ENCODE measurements at places on chromosomes 1 and 21. TPM values are rescaled to one million over a fixed set of nuclear protein-coding genes. Genes with fewer than 3 reads are reported as not detected.

The TENT5C gene
- total RNA-seq, result 0.45 TPM

- DNase-seq, result peak; percentile 61
These were observed 163.2 kb downstream of the ZBTB18 start for GRCh38 chr1:244214009-244214967.

DNA sequence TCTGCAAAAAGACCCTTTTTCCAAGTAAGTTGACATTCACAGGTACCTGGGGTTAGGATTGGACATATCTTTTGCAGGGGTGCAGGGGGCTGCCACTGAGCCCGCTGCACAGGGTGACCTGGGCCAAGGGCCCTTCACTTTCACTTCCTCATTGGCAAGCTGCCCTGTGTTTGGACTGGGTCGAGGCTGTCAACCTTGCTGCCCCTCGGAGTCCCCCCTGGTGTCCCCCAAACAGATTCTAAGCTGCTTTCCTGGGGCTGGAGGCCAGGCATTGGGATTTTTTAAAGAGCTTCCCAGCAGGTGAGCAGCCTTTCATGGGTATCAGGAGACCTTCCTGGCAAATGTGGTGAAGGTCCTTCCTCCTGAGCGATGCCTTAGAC is 7.9 kb upstream of the UMODL1 start:
- DNase-seq, result no peak

DNA sequence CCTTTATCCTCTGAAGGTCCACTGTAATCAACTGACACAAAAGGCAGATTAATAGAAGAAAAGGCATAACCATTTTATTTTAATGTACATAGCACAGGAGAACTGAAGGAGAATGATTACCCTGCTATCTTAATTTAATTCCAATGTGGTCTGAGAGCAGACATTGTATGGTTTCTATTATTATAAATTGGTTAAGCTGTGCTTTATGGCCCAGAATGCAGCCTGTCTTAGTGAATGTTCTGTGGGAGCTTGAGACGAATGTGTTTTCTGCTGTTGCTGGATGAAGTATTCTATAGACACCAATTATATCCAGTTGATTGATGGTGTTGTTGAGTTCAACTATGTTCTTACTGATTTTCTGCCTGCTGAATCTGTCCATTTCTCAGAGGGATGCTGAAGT is 25.0 kb upstream of the SLC2A1 start:
- DNase-seq, result no peak

GRCh38 chr1:100730130-100730529 is 10.6 kb downstream of the VCAM1 start:
- DNase-seq, result no peak

- DNase-seq, result no peak
These were observed 70.9 kb upstream of the PLPPR4 start for GRCh38 chr1:99193431-99193830.

- DNase-seq, result no peak
These were observed 106.5 kb downstream of the PLPP3 start for GRCh38 chr1:56472860-56473259.

- no peak for DNase-seq
These were observed 132.5 kb upstream of the KAZN start for GRCh38 chr1:14466006-14466405.

DNA sequence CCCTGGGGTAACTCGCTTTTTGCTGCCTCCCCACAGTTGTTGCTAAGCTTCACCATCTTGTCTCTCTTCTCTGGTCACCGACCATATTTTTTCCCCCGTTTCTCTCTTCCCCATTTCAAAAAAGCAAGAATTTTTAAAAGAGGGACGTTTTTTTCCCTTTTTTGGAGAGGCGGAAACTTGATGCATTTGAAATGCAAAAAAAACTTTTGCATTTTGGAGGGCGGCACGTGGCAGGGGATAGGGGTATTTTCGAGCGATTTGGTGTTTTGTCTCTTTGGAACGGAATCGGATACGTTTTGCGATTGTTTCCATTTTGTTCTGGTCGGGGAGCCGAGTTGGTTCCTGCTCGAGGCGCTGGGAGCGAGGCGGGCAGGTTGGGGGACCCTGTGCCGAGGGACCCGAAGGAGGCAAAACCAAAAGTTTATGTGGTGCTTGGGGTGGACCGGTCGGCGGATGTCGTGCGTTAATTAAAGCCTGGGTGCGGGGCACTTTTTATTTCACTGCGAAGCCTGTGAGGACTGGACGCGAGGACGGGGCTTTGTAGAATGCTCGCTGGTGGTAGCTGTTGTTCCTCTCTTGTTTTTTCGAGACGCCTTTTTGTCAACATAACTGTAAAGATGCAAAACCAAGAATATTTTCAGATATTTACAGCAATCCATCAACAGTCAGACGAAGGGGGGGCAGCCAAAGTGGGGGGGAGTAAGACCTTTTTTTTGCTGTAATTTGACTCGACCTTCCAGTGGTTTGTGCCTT is 884 bp downstream of the H3-3A start:
- peak; percentile 51 for DNase-seq

The SPRR1B gene
- total RNA-seq, result not detected

- DNase-seq, result peak; percentile 93
These were observed 298.6 kb downstream of the PTPRC start for GRCh38 chr1:198937231-198938031.

GRCh38 chr1:38527373-38527966 is 332.1 kb downstream of the RRAGC start:
- no peak for DNase-seq

Measured in fibroblast of the aortic adventitia (primary cell).